ENCODE measurements at places on chromosomes 11 and 22.
A peak's percentile ranks its signal among the peaks of the same experiment; 100 is the strongest.

- no peak for DNase-seq
These were observed 2.0 kb downstream of the SBF2 start for GRCh38 chr11:10291801-10292638.

DNA sequence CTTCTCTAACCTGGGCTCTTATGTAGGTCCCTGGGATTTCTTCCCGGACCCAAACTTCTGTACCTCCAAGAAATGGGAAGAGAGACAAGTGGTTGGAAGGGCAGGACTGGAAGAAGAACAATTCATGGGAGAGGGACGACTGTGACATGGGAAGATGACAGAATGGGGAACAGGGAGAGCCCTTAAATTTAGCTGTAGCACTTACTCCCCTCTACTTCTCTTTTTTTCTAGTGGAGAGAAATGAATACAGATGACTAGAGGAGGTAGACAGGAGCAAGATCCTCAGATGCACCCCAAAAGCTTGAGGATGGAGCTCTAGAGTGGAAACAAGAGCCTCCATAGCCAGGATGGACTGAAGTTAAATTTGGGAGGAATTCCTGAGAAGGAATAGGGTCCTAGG, 2.3 kb downstream of the RHOG start:
- no peak for DNase-seq

GRCh38 chr11:75200051-75200450, 40.5 kb upstream of the TPBGL start:
- no peak for DNase-seq

GRCh38 chr11:110479108-110480101, 49.7 kb downstream of the FDX1 start:
- no peak for DNase-seq

DNA sequence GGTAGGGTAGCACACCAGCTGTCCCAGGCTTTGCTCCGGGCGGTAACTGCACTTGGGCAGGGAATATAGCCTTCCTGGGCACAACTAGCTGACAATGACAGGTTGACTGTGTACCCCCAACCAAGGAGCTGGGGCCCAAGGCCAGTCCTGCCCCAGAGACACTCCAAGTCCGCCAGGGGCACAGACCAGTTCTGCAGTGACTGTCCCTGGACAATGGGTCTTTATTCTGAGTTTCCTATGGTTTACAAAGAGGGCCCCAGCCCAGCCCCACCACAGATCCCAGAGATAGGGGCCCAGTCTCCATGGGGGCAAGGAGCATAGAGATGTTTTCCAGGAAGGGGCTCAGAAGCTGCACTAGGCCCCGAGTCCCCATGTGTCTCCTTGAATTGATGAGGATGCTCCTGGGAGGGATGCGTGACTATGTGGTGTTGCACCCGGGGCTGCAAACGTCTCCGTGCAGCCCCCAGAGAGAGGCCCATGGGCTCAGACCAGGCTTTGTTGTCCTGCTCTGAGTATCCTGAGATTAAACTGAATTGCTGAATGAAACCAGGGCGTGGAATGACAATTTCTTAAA, 48.4 kb downstream of the CD6 start:
- DNase-seq = no peak

DNA sequence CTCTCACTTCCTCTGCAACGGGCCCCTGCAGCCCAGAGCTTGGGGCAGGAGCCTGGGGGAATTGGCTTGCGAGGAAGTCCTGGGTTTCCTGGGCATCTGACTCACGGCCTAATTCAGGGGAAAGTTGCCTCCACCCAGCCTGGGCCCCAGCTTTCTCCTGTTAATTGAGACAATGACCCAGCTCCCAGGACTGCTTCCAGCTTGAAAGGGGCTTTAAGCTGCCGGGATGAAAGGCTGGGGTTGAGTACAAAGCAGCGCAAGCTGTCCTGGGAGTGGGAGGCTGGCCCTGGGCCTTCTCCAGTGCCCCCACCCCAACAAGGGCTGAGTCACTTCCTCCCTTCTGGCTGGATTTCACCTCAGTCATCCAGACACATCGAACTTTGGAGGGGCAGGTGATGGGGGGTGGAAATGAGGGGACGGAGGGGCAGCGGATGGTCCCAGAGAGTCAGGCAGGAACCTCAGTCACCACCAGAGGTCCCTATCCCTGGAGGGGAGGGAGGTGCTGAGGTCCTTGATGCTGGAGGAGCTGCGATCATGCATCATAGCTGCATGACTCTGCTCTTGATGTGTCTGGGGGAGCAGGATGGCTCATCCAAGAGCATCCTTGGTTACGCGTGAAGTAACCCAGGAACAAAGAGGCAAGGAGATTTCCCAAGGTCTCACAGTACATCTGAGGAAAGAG, 30.1 kb upstream of the OAF start:
- DNase-seq = no peak

DNA sequence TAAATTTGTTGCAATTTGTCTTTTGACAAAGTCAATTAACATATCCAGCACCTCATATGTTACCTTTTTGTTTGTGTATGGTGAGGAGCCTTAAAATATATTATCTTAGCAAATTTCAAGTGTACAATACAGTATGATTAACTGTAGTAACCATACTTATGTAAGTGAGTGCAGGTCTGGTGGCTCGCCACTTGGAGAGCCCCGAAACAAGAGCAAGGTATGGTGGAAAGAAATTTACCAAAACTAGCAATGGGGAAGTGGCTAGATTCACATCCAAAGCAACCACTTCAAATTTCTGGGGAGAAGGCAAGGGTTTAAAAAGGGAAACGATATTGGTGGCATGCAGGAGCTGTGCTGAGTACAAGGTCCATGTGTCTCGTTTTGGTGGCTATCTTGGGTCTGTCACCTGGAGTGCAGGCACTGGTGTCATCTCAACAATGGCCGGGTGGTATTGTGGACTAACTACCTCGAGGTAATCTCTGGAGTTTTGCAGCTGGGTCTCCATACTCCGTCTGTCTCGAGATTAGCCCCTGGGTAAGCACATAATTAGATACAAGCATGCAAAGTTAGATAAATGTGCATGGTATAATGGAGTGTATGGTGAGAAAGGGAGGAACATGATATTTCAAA, 8.2 kb upstream of the FNBP4 start:
- no peak for DNase-seq

DNA sequence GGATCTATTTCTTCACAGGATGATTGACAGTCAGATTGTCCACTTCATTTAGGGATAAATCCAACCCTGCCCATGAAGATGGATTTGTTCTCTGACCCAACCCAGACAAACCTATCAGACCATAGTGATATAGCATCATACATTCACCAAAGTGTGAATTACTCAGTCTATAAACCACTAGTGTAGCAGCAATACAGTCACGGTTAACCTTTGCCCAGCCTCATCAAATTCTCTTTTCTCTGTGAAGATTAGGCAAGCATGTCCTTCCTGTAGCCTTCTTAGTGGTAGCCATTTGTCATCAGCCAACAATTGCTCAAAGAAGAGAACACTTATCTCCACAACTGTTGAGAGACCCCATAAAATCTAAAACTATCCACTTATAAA, 14.4 kb upstream of the BIRC2 start:
- DNase-seq = no peak

GRCh38 chr11:22510741-22511140, 114.9 kb downstream of the FANCF start:
- peak; percentile 4 for DNase-seq

DNA sequence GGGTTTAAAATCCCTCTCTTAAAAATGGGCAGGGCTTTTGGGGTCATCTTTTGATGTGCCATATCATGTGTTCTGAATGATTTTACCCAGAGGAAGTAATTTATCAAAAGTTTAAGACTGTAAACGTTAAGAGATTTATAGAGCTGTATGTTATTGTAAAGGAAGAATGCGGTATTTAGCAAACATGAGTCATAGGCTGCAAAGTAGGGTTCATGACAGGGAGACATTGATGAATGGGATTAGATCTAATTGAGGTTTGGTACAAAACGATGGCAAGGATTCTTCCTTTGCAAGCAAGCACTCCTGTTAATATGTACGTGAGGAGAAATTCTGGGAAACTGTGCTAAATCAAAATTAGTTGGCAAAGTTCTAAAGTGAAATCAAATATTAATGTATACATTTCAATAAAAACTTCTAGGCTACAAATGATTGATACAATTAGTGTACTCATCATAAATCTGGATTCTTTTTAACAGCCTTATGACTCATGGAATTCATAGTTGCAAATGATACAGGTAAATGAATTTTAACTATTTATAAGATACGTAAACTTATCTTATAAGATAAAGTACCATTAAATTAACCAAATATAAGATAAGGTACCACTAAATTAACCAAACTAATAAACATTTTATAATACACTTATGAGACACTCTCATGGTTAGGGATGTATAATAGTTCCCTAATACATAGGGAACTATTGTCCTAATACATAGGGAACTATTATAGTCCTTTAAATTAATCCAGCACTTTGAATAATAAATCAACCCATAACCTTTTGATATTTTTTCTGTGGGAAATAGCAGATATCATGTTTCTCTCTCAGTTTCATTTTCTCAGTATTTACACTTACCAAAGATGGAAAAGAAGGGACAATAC, 58.4 kb downstream of the KIF18A start:
- no peak for DNase-seq

DNA sequence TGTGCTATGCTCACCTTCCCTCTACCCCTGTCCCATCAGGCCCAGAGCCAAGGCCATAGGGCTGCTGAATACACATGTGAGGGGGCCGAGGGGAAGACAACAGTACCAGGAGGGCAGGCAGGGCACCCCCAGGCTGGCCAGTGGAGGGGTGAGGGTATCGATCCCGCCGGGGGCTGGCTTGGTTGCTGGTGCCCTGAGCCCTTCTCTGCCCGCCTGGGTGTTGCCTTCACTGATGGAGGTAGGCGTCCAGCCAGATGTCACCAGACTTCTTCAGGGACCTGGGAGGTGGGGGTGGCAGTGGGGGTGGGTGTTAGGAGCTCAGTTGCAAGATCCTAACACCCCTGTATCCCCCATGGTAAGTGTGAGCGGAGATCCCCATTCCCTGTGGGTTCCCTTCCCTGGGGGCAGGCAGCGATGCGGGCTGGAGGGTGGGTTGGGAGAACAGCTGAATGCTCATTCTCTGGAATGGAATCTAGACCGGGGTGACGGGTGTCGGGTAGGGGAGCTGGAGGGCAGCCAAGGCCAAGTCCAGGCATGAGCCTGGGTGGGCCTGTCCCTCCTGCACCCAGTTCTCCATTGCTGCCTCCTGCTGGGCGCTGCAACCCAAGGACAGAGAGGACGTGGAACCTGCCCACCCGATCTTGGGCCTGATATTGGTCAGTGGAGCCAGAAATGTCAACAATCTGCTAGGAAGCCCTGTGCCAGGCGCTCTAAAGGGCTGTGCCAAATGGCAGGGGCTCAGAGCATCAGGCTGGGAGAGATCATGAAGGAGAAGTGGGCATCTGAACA, 17.6 kb downstream of the FADS3 start:
- no peak for DNase-seq

DNA sequence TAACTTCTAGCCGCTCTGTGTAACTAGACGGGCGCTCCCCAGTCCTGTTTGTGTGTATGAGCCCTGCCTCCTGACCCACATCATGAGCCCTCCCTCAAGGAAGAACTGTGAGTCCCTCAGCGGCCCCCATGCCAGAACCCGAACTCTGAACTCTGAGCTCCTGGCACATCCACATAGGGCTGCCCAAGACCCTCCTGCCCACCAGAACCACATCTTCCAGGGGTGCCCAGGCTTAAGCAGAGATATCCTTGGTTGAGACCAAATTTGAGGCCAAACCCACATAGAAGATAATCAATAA, 3.0 kb downstream of the TRIM29 start:
- DNase-seq = no peak

- no peak for DNase-seq
These were observed 1164.4 kb downstream of the BRD1 start for GRCh38 chr22:48663297-48663696.

DNA sequence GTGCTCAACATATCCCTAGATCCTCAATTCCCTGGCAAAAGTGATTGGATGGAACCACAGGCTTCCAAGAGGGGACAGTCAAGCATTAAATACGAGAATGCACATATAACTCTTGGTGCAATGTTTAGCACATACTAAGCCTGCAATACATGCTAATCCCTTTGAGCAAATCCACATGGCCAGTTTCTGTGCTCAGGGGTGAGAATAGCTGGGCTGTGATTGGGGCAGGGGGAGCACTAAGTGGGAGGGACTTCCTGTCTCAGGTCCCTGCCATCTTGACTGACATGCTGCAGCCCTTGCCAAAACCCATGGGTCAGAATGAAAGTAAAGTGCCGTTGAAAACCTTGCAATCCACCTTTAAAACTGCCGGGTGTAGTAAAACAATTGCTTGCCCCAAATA, 2.7 kb upstream of the ADAMTS15 start:
- no peak for DNase-seq

- peak; percentile 11 for DNase-seq
These were observed 6.7 kb downstream of the CARD18 start for GRCh38 chr11:105132716-105133511.

DNA sequence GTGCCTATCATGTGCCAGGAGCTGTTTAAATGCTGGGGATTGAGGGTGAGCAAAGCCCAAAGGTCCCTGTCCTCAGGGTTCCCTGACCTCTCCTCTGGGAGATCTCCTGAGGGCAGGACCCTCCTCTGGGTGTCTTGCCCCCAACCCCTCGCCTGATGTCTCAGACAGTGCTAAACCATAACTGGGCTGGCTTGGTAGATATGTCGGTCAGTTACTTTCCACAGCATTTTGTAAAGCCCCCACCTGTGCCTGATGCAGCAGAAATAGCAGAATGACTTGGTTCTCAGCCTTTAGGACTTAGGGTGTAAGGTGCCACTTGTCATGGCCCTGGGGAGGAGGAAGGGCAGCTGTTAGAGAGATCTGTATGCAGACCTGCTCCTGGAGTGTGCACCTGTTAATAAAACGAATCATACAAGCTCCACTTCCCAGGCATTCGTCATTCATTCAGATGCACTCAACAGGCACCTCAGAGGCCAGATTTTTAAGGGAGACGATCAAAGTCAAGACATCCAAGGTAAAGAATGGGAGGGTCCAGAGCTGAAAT, 88.1 kb downstream of the TP53I11 start:
- no peak for DNase-seq

Measured in AG08396 (cell line).